Kidney (tissue), 22 donors: ENCODE measurements at places on chromosomes 3 and 15.

- no peak for DNase-seq
- H3K4me1 ChIP-seq = no peaks in the 10 kb centered on the region
- no peak overlapping the region for H3K27ac ChIP-seq
- H3K36me3 ChIP-seq = no peaks in the 10 kb centered on the region
Observed at GRCh38 chr15:44216958-44217357, 21.9 kb upstream of the FRMD5 start.

- no peak overlapping the region for H3K4me3 ChIP-seq
- no peak overlapping the region for H3K27ac ChIP-seq
- DNase-seq = peak; percentile 56
- H3K4me1 ChIP-seq = no peaks in the 10 kb centered on the region
Observed at GRCh38 chr3:177776661-177777101, 579.4 kb upstream of the TBL1XR1 start.

DNA sequence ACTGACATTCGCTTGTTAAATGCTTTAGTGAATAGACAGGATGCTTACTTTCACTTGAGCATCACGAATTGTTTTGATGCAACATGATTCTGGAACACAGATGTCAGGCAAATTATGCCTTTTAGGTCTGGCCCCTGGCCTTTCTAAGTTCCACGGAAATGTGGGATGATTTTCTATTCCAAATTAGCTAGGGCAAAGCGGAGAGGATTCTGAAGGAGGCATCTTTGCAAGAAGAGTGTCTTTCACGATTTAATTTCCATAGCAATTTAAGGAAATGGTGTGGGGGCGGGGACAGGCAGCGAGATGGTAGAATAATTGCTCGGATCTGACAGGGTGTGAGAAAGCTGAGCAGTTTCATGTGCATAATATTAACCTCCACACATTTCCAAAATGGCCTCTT is 238.5 kb upstream of the KCNMB2 start:
- H3K36me3 ChIP-seq = no peaks in the 10 kb centered on the region
- no peaks in the 10 kb centered on the region for H3K27me3 ChIP-seq
- no peak for DNase-seq
- H3K4me1 ChIP-seq = no peaks in the 10 kb centered on the region
- H3K27ac ChIP-seq = no peak overlapping the region

DNA sequence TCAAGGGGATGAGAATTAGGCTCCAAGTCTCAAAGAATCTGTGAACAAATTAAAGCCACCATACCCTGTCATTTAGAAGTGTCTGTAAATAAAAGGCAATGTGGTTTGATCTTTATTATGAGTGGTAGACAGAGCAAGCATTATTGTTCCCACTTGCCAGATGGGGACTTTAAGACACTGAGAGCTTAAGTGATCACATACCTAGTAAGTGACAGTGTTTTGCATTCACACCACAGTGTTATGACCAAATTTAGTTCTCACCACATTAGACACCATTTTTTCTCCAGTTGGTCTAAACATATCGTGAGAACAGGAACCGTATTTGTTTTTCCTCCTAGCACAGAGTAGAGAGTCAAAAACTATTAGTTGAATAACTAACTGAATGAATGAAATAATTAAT is 13.2 kb upstream of the ZBED2 start:
- DNase-seq = no peak
- H3K27ac ChIP-seq = no peak overlapping the region
- H3K4me1 ChIP-seq = no peaks in the 10 kb centered on the region
- H3K27me3 ChIP-seq = no peaks in the 10 kb centered on the region
- no peak overlapping the region for H3K4me3 ChIP-seq

- no peak overlapping the region for H3K27ac ChIP-seq
- peaks cover 10% of the 10 kb centered on the region for H3K36me3 ChIP-seq
- no peak overlapping the region for H3K4me3 ChIP-seq
- DNase-seq = no peak
- no peaks in the 10 kb centered on the region for H3K4me1 ChIP-seq
Observed at GRCh38 chr3:33826688-33827087, 28.3 kb downstream of the PDCD6IP start.

- no peak for DNase-seq
- no peaks in the 10 kb centered on the region for H3K4me1 ChIP-seq
Observed at GRCh38 chr3:51897391-51897790, 5.8 kb downstream of the IQCF1 start.

GRCh38 chr3:57234613-57235575 is 7.4 kb downstream of the APPL1 start:
- no peaks in the 10 kb centered on the region for H3K4me1 ChIP-seq
- peaks cover 4% of the 10 kb centered on the region for H3K36me3 ChIP-seq
- no peak overlapping the region for H3K27ac ChIP-seq
- H3K27me3 ChIP-seq = no peaks in the 10 kb centered on the region

DNA sequence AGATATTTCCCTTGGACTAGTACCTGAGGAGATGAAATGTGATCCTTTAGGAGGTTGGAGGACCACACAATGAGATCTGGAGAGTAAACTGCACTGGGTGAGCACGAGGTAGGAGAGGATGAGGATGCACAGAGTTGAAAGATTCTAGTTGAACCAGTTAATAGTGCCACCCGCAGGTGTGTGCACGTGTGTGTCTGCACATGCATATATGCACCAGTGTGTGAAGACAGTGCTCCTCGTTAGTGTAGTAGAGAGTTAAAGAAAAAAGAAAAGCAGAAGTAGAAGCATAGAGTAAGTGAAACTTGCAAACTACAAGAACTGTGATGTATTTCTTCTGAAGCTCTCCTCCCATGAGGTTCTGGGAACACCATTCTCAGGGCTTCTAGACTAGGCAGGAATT is 8.4 kb downstream of the MED12L start:
- no peak for DNase-seq
- H3K27ac ChIP-seq = no peak overlapping the region
- no peaks in the 10 kb centered on the region for H3K4me1 ChIP-seq
- H3K36me3 ChIP-seq = no peaks in the 10 kb centered on the region

- H3K4me3 ChIP-seq = no peak overlapping the region
- no peak for DNase-seq
- H3K27me3 ChIP-seq = no peaks in the 10 kb centered on the region
- H3K36me3 ChIP-seq = no peaks in the 10 kb centered on the region
- no peak overlapping the region for H3K27ac ChIP-seq
Observed at GRCh38 chr15:32981536-32981935, 213.0 kb downstream of the FMN1 start.

DNA sequence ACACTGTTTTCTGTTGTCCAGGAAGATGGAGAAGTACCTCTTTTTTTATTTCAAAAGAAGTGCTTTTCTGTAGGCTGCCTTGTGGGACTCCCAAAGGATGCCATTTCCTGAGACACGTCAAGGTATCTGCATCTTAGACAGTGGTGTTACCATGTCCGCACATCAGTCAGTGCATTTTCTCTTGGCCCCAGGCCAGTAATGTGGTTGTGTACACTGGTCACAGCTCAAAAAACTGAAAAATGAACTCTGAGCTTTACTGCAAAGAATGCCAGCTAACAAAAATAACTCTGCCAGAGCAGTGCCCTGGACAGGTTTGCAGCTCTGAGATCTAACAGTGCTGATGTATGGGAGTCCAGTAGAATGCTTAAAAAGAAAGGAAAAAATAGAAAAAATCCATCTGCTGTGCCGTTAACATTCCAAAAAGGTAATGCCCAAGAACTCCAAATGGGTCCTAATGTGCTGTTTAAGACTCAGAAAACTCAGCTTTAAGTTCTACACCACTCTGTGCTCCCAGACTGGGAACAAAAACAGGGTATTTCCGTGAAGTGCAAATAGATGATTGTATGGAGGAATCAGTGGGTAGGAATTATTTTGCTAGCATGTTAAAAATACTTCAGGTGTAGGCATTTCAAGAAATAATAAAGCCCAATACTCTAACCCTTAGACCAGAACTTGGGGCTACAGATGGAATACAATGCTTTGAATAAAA is 315.9 kb downstream of the FEZF2 start:
- H3K27me3 ChIP-seq = no peaks in the 10 kb centered on the region
- H3K4me1 ChIP-seq = peaks cover 2% of the 10 kb centered on the region
- H3K4me3 ChIP-seq = no peak overlapping the region
- no peaks in the 10 kb centered on the region for H3K36me3 ChIP-seq

- H3K36me3 ChIP-seq = no peaks in the 10 kb centered on the region
- H3K27me3 ChIP-seq = no peaks in the 10 kb centered on the region
- no peaks in the 10 kb centered on the region for H3K4me1 ChIP-seq
Observed at GRCh38 chr3:150300388-150300787, 107.7 kb upstream of the TSC22D2 start.

GRCh38 chr15:44137750-44138149 is 57.3 kb downstream of the FRMD5 start:
- no peak overlapping the region for H3K4me3 ChIP-seq
- no peaks in the 10 kb centered on the region for H3K4me1 ChIP-seq
- H3K27ac ChIP-seq = no peak overlapping the region
- H3K27me3 ChIP-seq = no peaks in the 10 kb centered on the region
- no peaks in the 10 kb centered on the region for H3K36me3 ChIP-seq

GRCh38 chr3:49539659-49540560 is 14.4 kb upstream of the BSN start:
- peak; percentile 98 for DNase-seq
- H3K27ac ChIP-seq = peak overlapping the region; percentile 59
- H3K4me3 ChIP-seq = peak overlapping the region; percentile 62
- H3K4me1 ChIP-seq = peaks cover 21% of the 10 kb centered on the region
- no peaks in the 10 kb centered on the region for H3K36me3 ChIP-seq
- no peaks in the 10 kb centered on the region for H3K27me3 ChIP-seq

- H3K4me1 ChIP-seq = no peaks in the 10 kb centered on the region
- no peak overlapping the region for H3K27ac ChIP-seq
- no peak overlapping the region for H3K4me3 ChIP-seq
- no peaks in the 10 kb centered on the region for H3K27me3 ChIP-seq
- no peak for DNase-seq
Observed at GRCh38 chr15:35090104-35090807, 5.2 kb upstream of the NANOGP8 start.

DNA sequence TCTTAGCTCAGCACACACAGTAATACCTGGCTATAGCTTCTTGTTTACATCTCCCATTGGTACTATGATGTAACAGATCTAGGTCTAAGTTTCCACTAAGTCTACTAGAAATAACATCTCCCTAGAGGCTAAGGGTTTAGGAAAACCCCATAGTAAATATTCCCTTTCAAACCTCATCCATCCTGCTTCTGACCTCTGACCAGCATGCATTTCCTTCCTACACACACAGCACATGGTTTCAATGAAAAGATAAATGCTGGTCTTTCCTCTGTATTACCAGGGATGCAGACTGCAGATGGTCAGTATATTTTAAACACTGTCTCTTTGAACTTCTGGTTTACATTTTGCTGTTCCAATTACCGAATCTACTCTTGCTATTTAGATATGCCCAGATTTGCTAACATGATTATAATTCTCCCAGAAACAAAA is 96.6 kb downstream of the EFL1 start:
- no peak overlapping the region for H3K27ac ChIP-seq
- no peak for DNase-seq
- H3K36me3 ChIP-seq = peaks cover 6% of the 10 kb centered on the region

- no peak for DNase-seq
- H3K4me3 ChIP-seq = no peak overlapping the region
- H3K27me3 ChIP-seq = no peaks in the 10 kb centered on the region
- H3K27ac ChIP-seq = no peak overlapping the region
Observed at GRCh38 chr3:64079369-64080150, 56.3 kb upstream of the PSMD6 start.

DNA sequence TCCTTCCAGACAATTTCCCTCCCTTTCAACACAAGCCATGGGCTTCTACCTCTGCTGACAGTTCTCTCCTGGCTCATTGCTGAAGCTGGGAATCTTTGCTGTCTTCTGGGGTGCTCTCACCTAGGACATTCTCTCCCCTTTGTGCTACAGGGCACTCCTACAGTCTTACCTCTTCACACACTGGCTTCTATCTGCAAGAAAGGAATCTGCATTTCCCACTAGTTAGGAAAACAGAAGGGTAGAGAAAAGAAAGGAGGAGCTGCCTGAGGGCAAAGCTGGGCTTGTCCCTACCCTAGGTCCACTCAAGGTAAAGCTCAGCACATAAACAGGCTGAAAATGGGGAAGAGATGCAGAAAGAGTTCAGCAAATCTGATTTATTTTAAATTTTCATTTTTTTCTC is 5.6 kb upstream of the ARGFX start:
- no peak for DNase-seq
- no peaks in the 10 kb centered on the region for H3K4me1 ChIP-seq
- no peak overlapping the region for H3K4me3 ChIP-seq
- H3K27me3 ChIP-seq = no peaks in the 10 kb centered on the region
- H3K36me3 ChIP-seq = no peaks in the 10 kb centered on the region

GRCh38 chr15:99818872-99819271 is 85.6 kb upstream of the LYSMD4 start:
- H3K27ac ChIP-seq = no peak overlapping the region
- H3K4me1 ChIP-seq = no peaks in the 10 kb centered on the region
- H3K27me3 ChIP-seq = no peaks in the 10 kb centered on the region
- DNase-seq = no peak

DNA sequence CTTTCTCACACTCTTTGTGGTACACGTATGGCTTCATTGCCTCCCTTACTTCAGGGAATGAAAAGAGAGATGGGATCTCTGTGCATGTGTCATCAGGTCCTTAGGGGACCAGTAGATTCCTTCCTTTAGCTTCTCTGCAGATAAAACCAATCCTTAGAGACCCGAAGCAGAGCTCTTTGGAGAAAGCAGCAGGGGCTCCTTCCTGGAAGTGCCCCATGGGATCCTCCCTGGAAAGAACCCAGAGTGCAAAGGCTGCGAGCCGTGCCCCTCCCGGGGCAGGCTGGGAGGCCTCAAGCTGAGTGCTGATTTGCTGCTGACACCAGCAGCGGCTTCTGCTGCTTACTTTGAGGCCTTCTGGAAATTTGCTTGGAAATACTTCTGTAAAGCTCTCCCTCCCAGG is 328.6 kb upstream of the RGMA start:
- no peaks in the 10 kb centered on the region for H3K36me3 ChIP-seq
- H3K4me3 ChIP-seq = no peak overlapping the region
- H3K27ac ChIP-seq = no peak overlapping the region
- H3K4me1 ChIP-seq = no peaks in the 10 kb centered on the region

- no peaks in the 10 kb centered on the region for H3K4me1 ChIP-seq
- DNase-seq = peak; percentile 60
- H3K27me3 ChIP-seq = no peaks in the 10 kb centered on the region
- H3K36me3 ChIP-seq = no peaks in the 10 kb centered on the region
Observed at GRCh38 chr15:80464951-80465625, 60.9 kb downstream of the ARNT2 start.
